Caco-2 (cell line): ENCODE measurements at places on chromosomes 6 and 20. TPM values are rescaled to one million over a fixed set of nuclear protein-coding genes. Genes with fewer than 3 reads are reported as not detected.

NKX2-2 gene
- not detected in 2 replicates for total RNA-seq

AKIRIN2 gene
- 51.3 and 53.5 TPM in 2 replicates for total RNA-seq

PSORS1C1 gene
- total RNA-seq, result 0.75 and 0.88 TPM in 2 replicates

NMBR gene
- not detected in 2 replicates for total RNA-seq
